ENCODE measurements at places on chromosomes 1 and 21.

GRCh38 chr1:173417563-173417962 is 59.6 kb upstream of the PRDX6 start:
- no peak for DNase-seq

DNA sequence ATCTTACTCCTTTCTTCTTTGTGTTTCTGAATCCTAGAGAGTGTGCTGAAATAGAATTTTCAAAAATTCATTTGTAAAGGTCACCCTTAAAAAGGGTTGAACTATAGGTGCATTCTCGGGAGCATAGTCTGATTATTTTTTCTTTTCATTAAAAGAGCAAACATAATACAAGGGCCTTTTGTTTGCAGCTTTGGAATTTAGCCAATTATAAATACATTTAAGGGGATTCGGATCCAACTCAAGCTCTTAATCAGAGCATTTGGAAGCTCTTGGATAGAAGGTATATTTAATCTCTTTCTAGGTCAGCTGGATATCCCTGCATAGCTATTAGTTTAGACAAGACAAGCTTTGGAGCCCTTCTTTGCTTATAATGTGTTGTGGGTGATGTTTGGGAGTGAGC is 321.7 kb downstream of the HHAT start:
- no peak for DNase-seq

GRCh38 chr1:76379506-76379905 is 305.0 kb downstream of the ST6GALNAC3 start:
- no peak for DNase-seq

DNA sequence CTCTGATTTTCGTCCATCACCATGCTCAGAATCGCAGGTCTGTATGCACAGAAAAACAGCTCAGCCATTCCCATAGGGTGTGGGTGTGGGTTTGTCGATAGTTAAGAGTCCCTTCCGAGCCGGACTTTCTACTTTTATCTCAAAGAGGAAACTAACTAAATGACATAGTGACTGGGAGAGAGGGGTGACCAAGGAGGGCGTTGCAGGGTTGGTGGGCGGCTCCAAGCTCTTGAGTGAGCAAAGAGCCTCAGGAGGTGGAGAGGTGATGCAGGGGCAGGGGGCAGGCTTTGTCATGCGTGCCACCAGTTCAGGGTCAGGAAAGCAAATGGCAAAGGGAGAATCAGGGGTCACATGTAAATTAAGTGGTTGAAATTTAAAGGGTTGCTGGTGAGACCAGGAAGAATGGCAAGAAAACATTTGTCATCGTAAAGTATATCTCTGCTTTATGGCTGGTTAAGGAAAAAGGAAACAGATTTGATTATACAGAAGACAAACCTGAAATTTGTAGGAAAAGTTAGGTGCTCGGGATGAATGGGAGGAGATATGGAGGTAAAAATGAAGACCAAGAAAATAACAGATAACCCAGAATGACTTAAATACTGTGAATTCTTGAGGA is 249.0 kb downstream of the SETD4 start:
- DNase-seq: no peak

DNA sequence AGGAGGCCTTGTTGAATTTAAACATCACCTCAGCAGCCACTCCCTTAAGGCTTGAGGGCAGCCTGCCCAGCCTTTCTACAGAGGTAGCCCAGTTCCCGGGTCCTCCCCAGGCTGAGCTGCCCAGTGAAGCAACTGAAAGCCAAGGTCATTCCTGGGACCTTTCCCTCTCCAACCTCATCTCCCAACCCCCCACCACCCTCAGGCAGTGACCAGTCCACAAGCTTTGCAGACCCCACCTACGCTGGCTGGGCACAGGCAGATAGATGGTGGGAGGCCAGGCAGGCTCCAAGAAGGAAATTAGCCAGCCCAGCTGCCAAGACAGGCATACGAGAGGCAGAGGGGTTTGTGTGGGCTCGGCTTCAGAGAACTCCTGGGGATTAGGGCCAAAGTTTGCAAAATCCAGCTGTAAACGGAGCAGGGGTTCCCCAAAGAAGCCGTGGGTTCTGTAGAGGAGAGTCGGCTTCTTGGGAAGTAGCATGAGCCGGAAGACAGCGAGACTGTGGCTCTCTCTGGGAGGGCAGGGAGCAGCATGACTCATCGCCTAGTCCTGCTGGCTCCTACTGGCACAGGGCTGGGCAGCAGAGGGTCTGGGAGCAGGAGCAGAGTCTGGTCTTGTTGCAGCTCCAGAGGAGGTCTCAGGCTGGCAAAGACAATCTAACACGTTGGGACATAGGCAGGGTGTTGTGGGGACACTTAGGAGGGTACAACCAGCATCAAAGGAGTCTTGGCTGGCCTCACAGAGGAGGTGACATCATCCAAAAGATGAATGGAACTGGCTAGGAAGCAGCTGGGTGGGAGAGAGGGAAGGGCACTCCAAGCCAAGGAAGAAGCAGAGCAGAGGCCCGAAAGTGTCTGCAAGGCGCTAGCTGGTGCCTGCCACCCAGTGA is 2.8 kb upstream of the ZC3H12A start:
- no peak for DNase-seq

DNA sequence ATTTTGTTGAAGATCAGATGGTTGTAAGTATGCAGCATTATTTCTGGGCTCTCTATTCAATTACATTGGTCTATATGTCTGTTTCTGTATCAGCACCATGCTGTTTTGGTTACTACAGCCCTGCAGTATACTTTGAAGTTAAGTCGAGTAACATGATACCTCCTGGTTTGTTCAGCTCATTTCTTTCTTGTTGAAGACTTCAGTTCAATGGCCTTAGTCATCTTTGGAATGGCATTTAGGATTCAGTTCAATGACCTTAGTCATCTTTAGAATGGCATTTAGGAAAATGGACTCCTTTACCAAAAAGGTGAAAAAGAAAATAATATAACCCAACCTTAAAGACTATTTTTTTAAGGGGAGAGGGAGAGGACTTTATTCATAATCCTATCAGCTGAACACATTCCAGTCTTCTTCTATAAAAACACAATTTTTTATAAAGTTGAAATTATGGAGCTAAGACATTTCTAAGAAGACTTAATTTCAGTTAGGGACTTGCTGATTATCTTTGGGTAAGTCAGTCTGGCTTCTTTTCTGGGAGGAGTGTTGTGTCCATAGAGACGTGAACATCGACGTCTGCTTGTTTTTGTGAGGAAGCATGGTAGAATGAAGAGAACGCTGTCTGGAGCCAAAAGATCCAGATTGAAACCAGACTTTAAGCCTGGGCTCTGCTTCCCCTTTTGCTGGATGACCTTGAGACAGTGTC is 48.3 kb downstream of the DDR2 start:
- no peak for DNase-seq

GRCh38 chr1:119008483-119009311 is 20.6 kb upstream of the TBX15 start:
- no peak for DNase-seq

DNA sequence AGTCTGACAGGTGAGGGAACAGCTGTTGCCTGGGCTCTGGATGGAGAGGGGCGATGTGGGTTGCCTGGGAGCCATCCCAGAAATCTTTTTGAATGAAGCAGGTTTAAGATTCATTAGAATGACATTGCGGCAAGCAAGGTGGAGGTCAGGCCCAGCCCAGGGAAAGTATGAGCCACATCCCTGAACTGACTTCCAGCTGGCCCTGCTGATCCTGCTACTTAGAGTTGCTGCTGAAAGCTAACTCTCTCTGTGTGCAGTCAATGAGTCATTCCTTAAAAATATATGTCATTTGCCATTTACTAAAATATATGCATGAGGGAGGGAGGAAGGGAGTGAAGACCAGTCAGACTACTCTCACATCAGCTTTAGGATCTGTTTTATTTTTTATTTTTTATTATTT is 54.3 kb upstream of the RAB3GAP2 start:
- no peak for DNase-seq

- DNase-seq: no peak
These were observed 252.2 kb downstream of the RPS6KC1 start for GRCh38 chr1:213303286-213303685.

DNA sequence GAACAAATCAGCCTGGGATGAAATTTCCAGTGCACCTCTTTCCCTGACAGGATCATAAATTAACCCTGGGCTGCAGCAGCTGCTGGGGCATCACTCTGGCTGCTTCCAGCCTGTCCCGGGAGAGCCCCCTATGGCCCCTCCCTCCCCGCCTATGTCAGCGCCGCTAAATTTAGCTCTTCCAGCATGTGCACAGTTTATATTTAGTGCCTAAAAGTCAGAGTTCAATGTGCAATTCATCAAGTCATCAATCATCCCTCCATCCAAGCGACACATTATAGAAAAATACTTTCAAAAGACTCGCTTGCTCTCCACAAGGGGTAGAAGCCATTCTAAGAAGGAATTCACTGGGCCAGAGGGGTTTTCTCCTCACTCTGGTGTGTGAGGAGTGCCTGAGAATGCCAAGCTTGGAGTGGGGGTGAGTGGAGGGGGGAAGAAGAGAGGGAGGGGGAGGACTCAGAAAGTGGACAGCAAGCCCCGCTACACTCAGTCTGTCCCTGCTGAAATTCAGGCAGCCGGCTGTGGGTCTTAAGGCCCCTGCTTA is 37.4 kb downstream of the XCL1 start:
- DNase-seq: no peak

DNA sequence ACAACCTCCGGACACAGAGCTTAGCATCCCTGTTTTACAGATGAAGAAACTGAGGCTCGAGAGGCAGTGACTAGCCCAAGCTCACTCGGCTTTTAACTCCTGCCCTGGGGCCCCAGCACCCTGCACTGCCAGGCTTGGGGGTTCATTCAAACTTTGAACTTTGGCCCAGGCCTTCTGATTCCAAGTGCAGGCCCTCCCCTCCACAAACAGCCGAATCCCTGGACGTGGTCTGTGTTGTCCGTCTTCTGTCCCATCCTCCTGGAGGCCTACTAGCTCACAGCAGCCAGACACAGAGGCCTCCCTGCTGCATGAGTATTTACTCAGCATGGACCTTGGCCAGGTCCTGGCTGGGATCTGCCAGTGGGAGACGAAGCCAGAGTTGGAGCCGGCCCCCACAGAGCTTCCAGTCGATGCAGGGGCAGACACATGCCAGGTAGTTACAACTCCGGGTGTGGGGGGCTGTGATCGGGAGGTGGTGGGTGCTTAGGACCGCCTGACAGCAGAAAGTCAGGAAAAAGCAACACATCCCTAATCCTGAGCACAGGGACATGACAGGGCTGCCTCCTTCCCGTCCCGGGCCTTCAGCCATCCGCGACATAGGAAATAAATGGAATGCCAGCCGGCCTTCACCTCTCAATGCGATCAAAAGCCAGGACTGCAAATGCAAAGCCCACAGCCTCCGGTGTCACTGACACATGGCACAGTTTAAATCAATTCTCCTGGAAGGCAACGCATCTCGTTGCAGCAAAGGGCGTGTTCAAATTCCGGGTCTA is 7.4 kb downstream of the IFFO2 start:
- no peak for DNase-seq

DNA sequence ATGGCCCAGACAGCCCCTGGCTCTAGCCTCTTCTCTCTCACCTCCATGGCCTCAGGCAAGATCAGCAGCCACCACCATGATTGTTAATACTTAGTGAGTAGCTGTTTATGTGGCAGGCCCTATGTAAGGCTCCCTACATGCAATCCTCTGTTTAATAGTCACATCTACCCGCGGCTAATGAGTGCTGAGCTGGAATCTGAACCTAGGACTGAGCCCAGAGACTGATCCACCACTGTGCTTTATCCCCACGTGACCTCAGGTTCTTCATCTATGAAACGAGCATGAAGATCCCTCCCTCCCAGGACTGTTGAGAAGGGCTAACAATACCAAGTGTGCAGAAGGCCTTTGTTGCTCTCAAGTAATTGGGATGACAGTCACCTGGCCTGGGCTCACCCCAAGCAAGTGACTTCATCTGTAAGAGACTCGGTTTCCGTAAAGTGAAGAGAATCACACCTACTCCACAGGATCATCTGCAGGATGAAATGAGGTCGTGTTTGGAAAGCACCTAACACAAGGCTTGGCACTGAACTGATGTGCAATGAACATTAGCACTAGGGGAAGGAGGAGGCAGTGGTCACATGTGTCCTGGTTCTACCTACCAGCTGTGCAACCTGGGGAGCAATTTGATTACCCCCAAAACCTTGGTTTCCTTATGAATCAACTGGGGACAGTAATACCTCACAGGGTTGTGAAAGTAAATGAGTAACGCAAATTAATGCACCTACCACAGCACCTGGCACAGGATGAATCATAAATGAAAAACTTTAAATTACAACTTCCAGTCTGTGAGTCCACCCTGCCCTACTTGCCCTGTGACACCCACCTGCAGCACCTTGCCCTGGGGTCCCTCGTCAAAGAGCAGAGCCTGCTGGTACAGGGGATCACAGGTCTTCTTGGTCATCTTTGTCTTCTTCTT is 37.2 kb downstream of the RIMS3 start:
- peak; percentile 61 for DNase-seq

DNA sequence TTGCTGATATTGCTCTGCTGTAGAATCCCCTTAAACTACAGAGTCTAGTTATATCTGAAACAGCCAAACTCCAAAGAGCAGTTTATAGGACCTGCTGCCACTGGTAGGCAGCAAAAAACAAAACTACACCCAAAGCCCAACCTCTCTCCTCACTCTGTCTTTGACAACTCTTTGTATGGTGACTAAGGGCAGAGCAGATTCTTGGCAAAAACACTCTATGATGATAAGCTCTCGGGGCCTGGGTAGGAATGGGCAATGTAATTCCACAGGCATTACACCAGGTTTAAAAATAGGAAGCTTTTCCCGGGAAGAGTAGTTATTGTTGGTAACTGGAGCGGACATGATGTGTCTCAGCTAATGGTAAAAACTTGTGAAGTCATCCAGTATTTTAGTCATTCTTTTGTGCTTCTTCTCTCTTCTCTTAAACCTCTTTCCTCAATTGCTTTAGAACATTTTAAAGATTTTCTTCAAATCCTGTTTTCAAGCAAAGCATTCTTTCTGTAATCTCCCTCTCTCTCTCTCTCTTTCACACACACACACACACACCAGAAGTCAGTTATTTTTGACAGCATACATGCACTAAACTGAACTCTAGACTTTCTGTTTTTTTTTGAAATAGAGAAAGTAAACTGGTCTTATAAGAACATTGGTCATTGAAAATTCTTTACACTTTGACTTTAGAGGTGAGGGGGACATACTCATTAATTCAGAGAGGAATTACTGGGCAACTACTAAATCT is 193.5 kb downstream of the PAPPA2 start:
- DNase-seq: no peak

DNA sequence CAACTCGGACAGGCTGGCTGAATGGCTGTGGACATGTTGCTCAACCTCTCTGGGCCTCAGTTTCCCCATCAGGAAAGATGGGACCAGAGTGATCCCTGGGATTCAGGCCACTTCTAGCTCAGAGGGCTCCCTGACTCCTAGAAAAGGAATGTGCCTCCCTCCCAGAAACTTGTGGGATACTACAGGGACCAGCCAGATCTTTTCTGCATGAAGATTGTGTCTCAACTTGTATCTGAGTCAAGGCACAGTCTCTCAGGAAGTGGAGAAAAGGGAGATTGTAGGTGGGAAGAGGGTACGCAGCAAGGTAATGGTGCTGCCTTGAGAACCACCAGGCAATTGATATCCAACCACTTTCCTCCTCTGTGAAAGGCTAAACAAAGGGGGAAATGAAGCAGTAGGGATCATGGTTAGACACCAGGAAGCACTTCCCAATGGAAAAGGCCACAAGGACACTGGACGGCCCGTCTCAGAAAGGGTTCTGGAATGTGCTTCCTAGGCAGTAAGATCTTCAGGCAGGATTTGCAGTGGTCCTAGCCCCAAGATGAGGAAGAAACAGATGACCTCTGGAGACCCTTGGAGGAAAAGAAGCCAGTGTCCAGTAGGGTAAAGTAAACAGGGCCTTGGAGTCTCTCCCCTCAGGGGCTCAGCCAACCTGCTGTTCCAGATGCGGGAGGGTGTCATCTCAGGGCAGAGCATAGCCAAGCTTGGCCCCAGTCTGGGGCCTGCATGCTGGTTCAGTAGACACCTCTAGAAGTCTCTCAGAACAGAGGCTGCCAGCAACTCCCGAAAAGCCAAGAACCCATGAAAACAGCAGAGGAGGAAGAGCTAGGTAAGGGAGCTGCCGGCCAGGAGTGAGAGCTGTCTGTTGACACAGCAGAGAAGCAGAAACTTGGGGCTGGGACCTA is 16.8 kb downstream of the IFFO2 start:
- no peak for DNase-seq
